ENCODE measurements at places on chromosomes 11 and 22. TPM values are rescaled to one million over a fixed set of nuclear protein-coding genes. Genes with fewer than 3 reads are reported as not detected.

OR8G5 gene
- not detected for total RNA-seq

- DNase-seq, result no peak
These were observed 5.7 kb downstream of the BACE1-AS start for GRCh38 chr11:117296881-117297280.

DNA sequence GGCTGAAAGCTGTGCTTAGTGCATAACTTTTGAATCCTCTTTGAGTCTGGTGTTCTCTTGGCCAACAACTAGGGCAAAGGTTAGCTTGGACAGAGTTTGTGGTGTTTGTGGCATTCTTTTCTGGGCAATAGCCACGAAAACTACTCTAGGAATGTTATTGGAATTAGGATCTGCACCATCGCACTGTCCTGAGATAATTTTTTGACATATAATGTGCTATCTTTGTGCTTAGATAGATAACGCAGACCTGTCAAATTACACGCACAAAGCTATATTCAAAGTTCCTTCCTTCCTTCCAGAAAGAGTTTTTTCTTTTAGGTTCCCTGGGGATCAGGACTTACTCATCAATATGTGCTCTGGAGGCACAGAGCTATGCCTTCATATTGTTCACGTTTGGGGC is 166.8 kb upstream of the MTMR2 start:
- DNase-seq, result no peak

MB gene
- 2.6 TPM for total RNA-seq

GRCh38 chr11:80773919-80774318 is 1333.1 kb upstream of the TENM4 start:
- no peak for DNase-seq

DNA sequence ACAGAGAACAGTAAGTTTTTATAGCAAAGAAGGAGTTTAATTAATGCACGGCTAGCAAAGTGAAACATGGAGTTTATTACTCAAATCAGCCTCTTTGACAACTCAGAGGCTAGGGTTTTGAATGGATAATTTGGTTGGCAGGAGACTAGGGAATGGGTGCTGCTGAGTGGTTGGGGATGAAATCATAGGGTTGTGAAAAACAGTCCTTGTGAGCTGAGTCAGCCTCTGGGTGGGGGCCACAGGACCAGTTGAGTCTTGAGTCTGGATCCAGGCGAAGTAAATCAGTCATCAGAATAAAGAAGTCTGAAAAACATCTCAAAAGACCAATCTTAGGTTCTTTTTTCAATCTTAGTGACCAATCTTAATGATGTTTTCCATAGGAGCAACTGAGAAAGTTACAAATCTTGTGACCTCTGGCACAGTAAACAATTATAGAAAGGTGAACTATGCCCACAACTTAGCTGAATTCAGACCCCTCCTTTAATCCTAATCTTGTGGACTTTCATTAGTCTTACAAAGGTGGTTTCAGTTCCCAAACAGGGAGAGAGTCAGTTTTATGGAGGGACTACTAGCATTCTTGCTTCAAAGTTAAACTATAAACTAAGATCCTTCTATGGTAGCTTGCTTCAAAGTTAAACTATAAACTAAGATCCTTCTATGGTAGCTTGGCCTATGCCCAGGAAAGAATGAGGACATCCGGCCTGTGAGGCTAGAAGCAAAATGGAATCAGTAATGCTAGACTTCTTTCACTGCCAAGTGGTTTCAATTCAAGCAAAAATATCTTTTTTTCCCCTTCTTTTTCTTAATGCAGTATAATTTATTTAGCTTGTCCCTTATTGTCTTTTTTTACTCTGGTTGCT is 84.5 kb downstream of the AASDHPPT start:
- no peak for DNase-seq

- peak; percentile 73 for DNase-seq
These were observed 4.0 kb upstream of the FTH1 start for GRCh38 chr11:61971248-61972111.
